CD4-positive, alpha-beta memory T cell (primary cell): ENCODE measurements at places on chromosomes 12 and 14. TPM values are rescaled to one million over a fixed set of nuclear protein-coding genes. Genes with fewer than 3 reads are reported as not detected.

The ARMH4 gene
- not detected for total RNA-seq

The AGAP2 gene
- total RNA-seq = 63.2 TPM

The AKAP5 gene
- total RNA-seq = 0.20 TPM

DNA sequence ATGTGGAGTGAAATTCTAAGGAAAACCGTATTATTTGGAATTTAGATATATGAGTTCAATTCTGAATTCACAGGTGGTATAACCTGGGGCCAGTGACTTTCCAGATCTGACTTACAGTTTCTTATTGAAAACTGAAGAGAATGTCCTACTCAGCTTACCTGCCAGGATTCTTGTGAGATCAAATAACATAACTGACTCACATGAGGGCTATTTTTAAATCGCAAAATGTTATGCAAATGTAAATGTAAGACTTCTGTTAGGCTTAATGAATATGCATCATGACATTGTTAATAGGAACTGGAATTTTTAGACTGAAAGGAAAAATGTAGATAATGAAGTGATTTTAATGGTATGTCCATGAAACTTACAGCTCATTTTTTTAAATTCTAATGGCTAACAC, 1142.1 kb downstream of the FLRT2 start:
- no peak for DNase-seq

- DNase-seq = peak; percentile 58
These were observed 3.4 kb upstream of the DHH start for GRCh38 chr12:49098035-49098451.

- DNase-seq = no peak
These were observed 8.2 kb downstream of the RPL36AL start for GRCh38 chr14:49612251-49612650.

- no peak for DNase-seq
These were observed 89.0 kb downstream of the AKAP6 start for GRCh38 chr14:32417956-32418552.
